ENCODE measurements at places on chromosomes 11 and 22.
A peak's percentile ranks its signal among the peaks of the same experiment; 100 is the strongest.

GRCh38 chr11:22780952-22781593 lies 48.5 kb downstream of the SVIP start:
- no peak for DNase-seq

GRCh38 chr11:42901084-42901483 lies 410.7 kb upstream of the API5 start:
- DNase-seq = no peak

DNA sequence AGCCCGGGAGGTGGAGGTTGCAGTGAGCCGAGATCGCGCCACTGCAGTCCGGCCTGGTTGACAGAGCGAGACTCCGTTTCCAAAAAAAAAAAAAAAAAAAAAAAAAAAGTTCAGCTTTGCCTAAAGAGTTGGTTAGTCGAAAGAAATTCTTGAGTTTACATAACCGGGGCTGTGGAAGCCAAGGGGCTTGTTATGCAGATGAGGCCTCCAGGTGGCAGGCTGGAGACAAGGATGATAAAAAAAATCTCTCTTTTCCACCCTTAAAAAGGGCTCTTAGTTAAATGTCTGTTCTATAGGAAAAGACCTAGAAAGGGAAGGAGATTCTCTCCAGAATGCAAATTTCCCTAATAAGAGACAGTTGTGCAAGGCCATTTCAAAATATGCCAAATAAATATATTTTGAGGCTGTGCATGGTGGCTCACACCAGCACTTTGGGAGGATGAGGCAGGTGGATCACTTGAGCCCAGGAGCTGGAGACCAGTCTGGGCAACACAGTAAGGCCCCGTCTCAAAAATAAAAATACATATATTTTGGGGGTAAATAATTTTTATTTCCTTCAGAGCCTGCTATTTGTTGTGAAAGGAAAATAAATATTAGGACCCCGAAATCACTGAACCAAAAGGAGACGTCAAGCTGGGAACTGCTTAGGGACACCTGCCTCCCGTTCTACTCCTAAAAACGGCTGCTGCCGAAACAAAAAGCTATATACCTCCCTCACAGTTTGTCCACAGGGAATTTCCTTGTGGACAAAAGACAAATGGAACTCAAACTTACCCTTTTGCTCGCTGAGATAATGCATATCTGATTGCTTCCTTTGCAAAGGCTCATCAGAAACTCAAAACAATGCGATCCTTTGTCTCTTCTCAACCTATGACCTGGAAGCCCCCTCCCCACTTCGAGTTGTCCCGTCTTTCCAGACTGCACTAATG lies 2.4 kb upstream of the IFITM2 start:
- DNase-seq = peak; percentile 77

GRCh38 chr11:74462009-74462408 lies 5.3 kb downstream of the KCNE3 start:
- DNase-seq = peak; percentile 84

GRCh38 chr22:26054841-26055605 lies 114.2 kb upstream of the SEZ6L start:
- no peak for DNase-seq

- DNase-seq = no peak
Measured at GRCh38 chr11:35288817-35289541, 130.4 kb downstream of the SLC1A2 start.

DNA sequence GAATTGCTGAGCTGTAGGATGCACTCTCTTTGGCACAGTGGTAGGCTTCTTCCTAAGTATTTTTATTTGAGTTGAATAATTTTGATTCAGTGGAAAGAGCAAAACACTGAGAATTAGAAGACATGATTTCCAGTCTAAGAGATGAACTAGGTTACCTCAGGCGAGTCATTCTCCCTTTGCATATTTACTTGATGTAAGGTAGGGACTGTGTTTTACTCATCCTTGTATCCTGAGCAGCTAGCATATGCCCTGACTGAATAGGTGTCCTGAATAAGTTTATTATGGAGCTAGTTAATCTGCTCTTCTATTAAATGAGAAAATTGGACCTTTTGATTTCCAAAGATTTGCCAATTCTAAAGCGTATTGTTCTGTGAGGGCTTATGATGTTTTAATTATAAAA lies 50.7 kb downstream of the STIM1 start:
- DNase-seq = no peak

GRCh38 chr11:35343033-35343598 lies 76.2 kb downstream of the SLC1A2 start:
- DNase-seq = no peak

DNA sequence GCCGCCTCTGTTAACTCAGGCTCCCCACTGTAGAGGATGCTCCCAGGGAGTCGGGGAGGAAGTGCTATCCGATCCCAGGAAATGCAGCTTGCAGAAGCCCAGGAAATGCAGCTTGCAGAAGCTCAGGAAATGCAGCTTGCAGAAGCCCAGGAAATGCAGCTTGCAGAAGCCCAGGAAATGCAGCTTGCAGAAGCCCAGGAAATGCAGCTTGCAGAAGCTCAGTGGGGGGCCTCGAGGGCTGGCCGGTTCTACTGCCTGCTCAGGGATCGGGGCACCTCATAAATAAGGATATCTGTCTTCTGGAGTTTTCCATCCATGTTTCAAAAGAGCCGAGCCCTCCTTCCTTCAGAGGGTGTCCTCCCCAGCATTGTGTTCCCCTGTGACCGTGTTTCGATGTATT lies 25.1 kb upstream of the SMIM38 start:
- no peak for DNase-seq

- DNase-seq = no peak
Measured at GRCh38 chr22:27372969-27373670, 428.4 kb downstream of the MN1 start.

DNA sequence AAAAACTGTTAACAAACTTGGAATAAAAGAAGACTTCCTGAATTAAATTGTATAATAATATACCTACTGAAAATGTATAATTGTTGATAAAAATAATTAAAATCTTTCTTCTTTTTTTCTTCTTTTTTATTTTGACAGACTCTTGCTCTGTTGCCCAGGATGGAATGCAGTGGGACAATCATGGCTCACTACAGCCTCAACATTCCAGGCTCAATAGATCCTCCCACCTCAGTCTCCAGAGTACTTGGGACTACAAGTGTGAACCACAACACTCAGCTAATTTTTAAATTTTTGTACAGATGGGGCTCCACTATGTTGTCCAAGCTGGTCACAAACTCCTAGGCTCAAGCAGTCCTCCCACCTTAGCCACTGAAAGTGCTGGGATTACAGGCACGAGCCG lies 1063.8 kb upstream of the CNTN5 start:
- DNase-seq = no peak

GRCh38 chr11:76790251-76790650 lies 7.1 kb downstream of the TSKU start:
- peak; percentile 13 for DNase-seq

- DNase-seq = no peak
Measured at GRCh38 chr11:95255251-95256145, 24.5 kb upstream of the SESN3 start.

DNA sequence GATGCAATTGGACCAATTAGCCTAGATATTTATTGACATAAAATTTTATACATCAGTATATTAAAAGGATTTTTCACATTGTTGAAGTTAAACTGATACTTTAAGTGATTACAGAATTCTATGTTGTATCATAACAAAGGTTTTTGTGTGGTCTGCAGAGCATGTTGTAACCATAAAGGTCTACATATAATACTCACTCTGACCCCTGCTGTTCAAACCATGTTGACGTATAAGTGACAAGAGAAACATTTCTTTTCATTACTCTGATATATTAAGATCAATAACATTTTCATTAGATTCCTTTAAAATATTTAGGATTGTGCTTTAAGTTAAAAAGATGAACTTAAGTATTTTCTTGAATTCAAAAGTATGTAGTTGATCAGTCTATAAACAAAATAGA lies 63.9 kb downstream of the GAS2 start:
- DNase-seq = no peak

Measured in tibial artery (tissue), 4 donors.